Hematopoietic multipotent progenitor cell treated with erythropoietin and hydrocortisone succinate and interleukin-3 and kit ligand, for 15 days (in vitro differentiated cells): ENCODE measurements at places on chromosomes 1 and 21.
A peak's percentile ranks its signal among the peaks of the same experiment; 100 is the strongest.

DNA sequence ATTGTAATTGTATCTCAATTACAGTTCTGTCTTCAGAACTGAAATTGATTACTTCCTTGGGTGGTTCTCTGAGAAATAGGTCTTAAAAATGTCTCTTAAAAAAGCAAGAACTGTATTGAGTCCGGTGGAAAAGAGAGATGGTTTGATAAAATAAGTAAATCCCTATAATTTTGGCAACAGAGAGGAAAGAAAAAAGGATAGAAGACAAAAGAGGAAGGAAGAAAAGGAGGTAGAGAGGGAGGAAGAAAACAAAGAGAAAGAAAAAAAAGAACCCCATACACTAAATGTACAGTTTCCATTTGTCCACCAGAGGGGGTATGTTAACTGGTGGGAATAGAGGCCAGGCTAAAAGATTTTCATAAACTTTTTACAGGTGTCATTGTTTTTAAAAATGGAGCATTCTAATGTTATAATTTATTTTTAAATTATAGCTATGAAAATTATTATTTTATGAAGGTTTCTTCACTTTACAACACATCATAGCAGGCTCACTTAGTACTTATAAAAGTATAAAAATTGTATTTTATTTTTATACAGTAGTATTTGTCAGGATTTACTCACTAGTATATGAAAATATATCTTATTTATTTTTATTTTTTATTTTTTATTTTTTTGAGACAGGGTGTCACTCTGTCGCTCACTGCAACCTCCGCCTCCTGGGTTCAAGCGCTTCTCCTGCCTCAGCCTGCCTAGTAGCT, 2.1 kb upstream of the UBE2T start:
- DNase-seq: peak; percentile 80

DNA sequence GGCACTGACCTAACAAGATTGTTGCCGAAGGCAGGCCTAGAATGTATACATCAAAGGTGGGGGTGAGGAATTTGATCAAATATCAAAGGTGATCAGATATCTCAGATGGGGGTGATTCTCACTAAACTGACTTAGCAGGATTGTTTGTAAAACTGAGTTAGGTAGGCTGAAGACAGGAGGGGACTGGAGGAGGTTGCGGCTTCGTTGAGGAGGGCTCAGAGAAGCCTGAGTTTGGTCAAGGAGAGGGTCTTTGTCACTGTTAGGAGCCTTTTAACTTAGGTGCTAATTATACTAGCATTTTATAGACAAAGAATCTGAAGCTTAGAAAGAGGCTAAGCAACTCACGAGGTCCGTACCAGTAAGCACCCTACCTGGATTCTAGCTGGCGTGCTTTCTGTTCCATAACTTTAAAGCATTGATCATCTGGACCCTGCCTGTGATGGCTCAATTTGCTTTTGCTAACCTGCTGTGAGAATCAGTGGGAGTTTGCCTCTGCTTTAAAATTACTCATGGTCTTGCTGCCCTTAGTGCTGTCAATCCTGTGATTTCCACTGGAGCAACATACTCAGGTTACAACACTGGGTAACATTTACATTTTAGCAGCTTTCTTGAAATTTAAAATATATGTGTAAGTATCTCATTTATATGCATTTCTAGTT, 49.8 kb downstream of the ITSN1 start:
- DNase-seq: no peak

DNA sequence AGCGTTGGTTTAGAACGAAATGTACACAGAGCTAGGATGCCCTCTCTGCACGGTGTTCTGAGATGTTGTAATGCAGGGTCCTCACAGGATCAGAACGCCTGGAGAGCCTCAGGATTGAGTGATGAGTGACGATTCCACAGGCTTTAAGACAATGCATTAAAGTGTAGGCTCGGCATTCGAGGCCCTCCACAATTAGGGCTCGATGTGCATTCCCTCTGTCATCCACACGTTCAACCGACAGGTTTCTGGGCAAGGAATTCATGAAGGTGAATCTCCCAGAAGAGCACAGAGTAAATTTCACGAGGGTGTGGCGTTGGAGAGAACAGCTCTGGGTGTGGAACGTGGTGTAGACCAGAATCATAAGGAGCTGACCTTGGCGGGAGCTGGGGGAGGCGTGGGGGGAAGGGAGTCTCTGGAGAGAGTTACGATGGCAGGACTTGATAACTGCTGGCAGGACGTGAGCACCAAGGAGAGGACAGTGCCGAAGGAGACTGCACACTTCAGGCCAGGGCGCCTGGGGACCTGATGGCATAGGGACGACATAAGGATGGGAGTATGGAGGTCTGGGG, 51.0 kb upstream of the EFHD2 start:
- DNase-seq: no peak

DNA sequence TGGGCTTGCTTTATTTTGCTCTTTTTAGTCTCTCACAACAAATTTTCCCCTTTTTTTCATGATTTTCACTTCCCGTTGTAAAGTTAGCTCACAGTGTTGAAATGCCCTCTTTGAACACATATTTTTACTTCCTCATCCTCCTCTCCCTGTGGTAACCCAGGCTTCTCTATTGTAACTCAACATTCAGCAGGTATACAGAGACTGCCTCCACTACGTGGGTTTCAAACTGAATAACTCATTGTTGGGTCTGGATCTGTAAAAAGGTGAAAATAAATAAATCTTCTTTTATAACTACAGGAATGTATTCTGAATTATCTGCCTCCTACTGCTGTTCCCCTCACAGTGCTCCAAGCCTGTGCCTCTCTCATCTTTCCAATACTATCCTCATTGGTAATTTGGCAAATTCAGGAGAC, 166.4 kb downstream of the RUNX1 start:
- DNase-seq: no peak

- no peak for DNase-seq
These were observed 14.7 kb downstream of the XPR1 start for GRCh38 chr1:180646547-180646946.

GRCh38 chr1:214901718-214902117, 180.8 kb upstream of the KCNK2 start:
- DNase-seq: no peak

DNA sequence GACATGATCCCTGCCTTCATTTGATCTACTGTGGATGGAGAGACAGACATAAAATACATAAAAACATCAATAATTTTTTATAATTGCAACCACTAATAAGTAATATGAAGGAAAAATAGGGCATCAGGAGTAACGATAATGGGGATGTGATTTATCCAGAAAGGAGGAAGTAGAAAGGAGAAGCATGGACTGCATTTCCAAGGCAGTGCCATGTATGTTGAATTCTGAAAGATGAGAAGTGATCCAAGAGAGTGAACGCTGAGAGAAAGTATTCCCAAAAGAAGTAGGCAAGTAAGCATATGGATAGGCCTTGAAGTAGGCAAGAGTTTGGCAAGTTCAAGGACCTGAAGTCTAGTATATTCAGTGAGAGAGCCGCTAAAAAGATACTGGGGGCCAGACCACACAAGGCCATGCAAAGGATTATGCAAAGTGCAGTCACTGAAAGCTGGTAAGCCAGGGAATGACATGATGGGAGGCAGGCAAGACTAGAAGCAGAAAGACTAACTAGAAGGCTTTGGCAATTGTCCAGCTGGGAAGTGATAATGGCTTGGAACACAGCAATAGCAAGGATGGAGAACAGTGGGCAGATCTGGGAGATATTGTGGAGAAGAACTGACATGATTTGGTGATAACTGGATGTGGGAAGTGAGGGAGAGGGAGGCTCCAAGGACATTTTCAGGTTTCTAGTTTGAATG, 85.9 kb downstream of the TM2D1 start:
- no peak for DNase-seq

DNA sequence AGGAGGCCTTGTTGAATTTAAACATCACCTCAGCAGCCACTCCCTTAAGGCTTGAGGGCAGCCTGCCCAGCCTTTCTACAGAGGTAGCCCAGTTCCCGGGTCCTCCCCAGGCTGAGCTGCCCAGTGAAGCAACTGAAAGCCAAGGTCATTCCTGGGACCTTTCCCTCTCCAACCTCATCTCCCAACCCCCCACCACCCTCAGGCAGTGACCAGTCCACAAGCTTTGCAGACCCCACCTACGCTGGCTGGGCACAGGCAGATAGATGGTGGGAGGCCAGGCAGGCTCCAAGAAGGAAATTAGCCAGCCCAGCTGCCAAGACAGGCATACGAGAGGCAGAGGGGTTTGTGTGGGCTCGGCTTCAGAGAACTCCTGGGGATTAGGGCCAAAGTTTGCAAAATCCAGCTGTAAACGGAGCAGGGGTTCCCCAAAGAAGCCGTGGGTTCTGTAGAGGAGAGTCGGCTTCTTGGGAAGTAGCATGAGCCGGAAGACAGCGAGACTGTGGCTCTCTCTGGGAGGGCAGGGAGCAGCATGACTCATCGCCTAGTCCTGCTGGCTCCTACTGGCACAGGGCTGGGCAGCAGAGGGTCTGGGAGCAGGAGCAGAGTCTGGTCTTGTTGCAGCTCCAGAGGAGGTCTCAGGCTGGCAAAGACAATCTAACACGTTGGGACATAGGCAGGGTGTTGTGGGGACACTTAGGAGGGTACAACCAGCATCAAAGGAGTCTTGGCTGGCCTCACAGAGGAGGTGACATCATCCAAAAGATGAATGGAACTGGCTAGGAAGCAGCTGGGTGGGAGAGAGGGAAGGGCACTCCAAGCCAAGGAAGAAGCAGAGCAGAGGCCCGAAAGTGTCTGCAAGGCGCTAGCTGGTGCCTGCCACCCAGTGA, 2.8 kb upstream of the ZC3H12A start:
- DNase-seq: peak; percentile 32

DNA sequence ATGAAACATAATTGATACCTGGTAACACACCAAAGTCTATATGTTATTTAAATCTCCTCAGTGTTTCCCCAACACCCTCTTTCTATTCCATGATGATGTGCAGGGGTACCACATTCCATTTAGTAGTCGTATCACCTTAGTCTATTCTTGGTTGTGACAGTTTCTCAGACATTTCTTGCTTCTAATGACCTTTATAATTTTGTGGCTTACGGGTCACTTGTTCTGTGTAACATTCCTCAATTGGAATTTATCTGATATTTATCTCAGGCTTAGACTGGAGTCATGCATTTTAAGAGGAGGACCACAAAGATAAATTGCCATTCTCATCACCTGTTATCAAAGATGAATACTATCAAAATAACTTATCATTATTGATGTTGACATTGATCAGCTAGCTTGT, 679.6 kb downstream of the USP25 start:
- no peak for DNase-seq

GRCh38 chr1:65605621-65606020, 185.2 kb downstream of the LEPR start:
- no peak for DNase-seq
